Bronchial smooth muscle cell (primary cell): ENCODE measurements at places on chromosomes 2 and 18. TPM values are rescaled to one million over a fixed set of nuclear protein-coding genes. Genes with fewer than 3 reads are reported as not detected.

Gene BCL2L11
- total RNA-seq: 2.2 and 5.9 TPM in 2 replicates

Gene NAT8
- not detected in 2 replicates for total RNA-seq

Gene TLX2
- 1.4 TPM in 2 replicates for total RNA-seq

Gene TTC39C
- total RNA-seq: 13.4 and 28.2 TPM in 2 replicates

Gene PNPT1
- total RNA-seq: 7.6 and 15.9 TPM in 2 replicates

Gene RTP5
- not detected in 2 replicates for total RNA-seq

Gene CD8A
- not detected in 2 replicates for total RNA-seq

Gene MROH2A
- under 0.01 TPM in 1 of 2 replicates, not detected in the other for total RNA-seq

Gene RAMP1
- 2.7 and 7.6 TPM in 2 replicates for total RNA-seq

Gene ABCG8
- not detected in 2 replicates for total RNA-seq

Gene CNOT11
- 5.6 and 11.2 TPM in 2 replicates for total RNA-seq

Gene GKN2
- not detected in 2 replicates for total RNA-seq

Gene PID1
- total RNA-seq: 38.8 and 47.7 TPM in 2 replicates
